H54 (cell line): ENCODE measurements at places on chromosomes 6 and 20.

GRCh38 chr6:75393806-75394205, 99.8 kb downstream of the FILIP1 start:
- DNase-seq = no peak

DNA sequence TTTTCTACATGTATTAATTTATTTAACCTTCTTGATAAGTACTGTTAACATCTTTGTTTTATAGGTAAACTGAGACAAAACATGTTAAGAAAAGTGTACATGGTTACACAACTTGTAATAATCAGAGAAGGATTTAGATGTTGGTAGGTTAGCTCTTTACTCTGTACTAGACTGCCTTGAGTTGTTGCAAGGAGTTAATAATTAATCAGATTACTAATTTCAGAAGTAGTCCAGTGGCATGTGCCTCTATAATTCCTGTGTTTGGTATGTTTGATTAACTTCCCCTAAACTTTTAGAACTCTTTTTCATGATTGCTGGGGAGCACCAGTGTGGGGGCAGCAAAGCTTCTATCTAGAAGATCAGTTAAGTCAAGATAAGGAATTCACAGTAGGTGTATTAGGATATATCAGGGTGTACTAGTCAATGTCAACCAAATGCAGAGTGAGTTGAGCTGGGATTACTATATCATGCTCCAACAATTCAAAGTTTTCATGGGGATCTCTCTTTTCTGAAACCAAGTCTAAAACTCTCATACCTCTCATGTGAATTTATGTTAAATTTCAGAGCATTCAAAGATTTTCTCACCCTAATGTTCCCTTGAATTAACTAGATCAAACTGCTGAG, 129.7 kb upstream of the AHI1 start:
- no peak for DNase-seq

DNA sequence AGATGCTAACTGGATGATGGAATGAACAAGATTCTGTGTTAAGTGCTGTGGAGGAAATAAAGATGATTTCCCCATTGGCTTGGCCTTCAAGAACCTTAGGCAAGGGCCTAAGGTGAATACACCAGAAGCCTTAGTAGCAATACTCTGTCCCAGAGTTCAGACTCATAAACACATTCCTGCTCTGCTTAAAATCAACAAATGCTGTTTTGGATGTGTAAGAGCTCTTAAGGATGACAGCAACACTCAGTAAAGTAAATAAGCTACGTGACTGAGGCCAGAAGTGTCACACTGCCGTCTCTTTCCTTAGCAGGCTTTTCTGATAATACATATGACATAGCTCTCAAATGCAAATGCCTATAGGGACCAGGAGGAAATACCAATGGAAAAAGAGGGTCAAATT, 90.6 kb downstream of the EYA2 start:
- no peak for DNase-seq

DNA sequence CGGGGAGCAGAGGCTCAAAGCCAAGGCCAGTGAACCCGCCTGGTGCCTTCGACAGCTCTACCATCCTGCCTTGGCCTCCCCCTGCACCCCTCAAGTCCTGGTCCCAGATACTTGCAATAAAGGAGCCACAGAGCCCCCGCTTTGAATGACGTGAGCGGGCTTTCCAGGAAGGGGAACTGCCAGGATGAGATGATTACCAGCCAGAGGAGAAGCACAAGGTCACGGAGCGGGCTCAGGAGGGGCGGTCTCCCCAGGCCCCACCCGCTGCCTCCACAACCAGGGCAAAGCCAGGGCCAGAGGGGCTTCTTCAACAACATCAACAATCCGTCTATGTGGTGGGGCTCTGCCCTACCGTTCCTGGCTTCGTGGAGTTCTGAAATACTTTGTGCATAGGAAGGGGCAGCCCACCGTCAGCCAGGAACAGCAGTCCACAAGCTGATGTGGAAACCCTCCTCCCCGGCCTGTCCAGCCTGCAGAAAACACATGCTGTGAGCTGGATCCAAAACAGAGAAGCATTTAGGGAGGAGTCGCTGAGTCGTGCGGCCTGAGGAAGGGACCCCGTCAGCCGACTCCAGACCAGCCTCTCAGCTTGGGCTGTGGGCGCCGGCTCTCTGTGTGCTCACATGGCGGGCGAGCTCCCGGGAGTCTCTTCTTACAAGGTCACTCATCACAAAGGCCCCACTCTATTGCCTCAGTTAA, 392.5 kb downstream of the CDH4 start:
- DNase-seq = no peak

DNA sequence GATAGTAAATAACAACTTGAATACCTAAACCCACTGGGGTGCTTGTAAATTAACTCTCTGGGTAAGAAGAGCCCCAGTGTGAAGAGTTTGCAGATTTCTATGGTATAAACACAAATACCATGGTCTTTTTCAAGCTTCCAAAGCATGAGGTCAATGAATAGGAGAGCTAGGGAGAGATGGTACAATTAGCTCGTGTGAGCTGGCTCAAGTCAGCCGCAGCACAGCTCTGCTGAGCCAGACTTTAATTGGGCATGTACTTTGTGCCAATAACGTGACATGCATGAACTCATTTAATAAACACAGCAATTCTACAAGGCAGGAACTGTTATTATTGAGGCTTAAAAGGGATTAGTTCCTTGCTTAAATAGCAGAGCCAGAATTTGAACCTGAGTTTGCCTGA, 684.2 kb downstream of the KIF16B start:
- no peak for DNase-seq

- no peak for DNase-seq
Measured at GRCh38 chr6:37536491-37537190, 36.9 kb upstream of the CCDC167 start.

DNA sequence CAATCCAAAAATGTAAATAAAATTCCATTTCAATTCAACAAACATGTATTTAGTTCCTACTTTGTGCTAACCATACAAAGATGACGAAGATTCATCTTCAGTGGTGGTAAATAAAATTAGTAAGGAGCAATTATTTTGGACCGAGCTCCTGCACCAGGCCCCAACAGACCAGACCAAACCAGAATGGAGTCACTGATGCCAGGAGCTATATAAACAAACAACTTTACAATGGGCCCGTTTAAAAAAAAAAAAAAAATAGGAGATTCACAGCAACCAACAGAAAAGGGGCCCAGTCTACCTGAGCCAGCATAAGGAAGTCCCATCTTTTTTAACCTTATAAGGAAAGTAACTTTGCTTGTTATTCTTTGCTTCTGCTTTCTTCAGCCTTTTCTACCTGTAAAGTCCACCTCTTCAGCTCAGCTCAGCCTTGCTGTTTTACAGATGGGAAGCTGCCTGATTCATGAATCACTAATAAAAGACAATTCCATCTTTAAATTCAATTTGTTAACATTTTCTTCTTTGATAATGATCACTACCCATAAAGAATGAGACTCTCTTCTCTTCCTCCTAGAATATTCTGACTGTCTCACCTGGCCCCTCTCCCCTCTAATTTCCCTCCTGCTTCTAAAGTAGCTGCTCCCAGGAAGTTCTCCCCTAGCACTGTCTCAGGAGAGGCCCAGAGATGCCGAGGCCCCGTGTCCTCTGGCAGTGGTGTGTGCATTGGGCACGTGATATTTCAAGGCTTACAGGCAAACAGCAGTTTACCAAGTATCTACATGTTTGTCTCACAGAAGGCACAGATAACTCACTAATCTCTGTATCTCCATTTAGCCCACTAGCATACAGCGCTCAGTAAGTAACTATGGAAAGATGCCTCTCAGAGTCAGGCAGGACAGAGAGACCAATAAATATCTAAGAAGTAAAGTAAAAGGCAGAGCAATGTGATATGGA, 8.4 kb downstream of the MBOAT1 start:
- DNase-seq = no peak

DNA sequence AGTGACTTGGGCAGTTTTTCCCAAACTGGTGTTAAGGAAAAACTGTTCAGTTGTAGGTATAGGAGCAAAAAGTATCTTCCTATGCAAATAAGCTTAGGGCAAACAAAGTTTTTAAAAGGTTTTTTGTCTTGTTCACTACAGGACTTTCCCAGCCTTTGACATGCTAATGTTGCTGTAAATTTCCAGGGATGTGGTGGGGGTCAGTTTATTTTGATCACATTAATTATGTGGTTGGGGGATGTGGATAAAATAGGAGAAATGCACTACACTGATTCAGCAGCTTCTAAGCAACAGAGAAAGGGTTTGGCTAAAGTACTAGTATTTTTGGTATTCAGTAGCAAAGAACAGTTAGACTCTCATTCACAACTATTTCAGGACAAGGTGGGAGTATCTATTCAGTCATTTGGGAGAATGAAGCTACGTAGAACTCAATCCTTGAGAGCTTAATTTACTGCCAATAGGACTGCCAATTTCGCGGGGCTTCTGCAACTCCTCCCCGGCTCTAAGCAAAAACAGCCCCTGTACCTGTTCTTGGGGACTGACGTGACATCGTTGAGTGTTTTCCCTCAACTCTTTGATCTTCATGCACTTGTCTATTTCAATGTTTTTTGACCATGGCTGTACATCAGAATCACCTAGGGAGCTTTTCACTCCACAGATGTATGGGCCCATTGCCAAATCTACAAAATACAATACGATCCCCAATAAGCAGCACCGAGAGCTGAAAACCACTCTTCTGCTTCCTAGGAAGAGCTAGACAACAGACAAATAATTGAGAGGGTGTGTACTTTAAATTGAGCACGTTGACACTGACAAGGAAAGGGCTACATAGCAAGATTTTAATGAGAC, 94.8 kb upstream of the NHSL1 start:
- no peak for DNase-seq

DNA sequence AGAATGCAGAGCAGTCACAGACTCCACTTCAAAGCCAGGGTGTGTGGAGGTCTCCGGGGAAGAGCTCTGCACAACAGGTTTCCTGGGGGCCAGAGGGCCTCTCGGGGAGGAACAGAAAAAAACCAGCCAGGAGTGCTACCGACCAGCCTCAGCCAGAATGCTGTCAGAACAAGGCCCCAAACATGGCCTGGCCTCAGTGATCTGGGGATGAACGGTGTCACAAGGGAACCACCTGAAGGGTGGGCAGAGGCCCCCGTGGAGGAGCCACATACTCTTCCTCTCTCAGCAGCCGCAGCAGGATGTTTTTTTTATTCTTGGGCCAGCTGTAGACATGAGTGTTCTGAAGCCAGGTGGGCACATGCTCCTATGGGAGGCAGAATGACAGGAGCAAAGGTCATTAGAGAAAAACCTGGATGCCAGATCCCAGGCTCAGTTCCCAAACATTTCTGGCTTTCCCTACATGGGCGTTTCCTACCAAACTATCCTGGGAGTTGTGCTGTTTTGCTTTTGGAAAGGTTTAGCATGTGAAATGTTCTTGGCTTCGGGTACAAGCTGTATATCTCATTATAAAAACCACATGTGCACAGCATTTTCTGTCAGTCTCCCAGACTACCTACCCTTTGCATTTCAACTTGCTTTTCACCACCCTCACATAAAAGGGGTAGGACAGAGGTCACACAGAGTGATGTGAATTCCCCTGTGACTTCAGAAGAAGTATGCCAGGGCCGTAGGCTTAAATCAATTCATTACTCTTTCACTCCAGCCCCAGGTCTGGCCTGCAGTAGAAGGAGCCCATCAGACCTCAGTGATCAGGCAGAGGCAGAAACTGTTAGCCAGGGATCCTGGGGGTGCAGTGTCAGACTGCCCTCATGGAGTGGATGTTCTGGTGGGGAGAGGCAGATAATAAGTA, 46.2 kb downstream of the TRAF3IP2 start:
- DNase-seq = no peak

GRCh38 chr6:38937839-38938613, 110.6 kb upstream of the GLP1R start:
- no peak for DNase-seq

GRCh38 chr6:148521158-148521557, 178.5 kb downstream of the SASH1 start:
- no peak for DNase-seq

DNA sequence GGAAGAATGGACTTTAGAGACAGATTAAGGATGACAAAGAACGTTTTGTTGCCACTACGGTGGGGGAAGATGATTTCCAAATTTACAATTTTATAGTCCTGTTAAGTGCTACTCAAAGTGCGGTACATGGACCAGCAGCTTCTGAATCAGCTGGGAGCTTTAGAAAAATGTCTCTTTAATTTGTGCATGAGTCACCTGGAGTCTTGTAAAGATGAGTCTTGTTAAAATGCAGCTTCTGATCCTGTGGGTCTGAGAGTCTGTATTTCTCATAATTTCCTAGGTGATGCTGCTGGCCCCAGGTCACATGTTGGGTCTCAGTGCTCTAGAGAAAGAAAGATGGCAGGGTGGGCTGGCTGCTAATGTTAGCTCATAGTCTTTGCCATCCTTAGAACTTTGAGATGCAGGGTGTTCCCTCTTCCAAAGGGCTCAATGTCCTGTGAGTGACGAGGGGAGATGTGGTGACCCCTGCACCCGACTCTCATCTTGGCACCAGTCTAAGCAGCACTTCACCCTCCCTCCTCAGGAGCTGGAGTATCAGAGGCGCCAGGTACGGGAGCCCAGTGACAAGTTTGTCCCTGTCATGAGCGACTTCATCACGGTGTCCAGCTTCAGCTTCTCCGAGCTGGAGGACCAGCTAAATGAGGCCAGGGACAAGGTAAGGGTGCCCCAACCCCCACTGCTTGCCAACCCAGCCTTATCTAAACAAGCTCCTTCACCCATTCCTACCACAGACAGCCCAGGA, 34.5 kb downstream of the MOCS1 start:
- no peak for DNase-seq

GRCh38 chr6:161136655-161137054, 137.2 kb downstream of the AGPAT4 start:
- DNase-seq = no peak

DNA sequence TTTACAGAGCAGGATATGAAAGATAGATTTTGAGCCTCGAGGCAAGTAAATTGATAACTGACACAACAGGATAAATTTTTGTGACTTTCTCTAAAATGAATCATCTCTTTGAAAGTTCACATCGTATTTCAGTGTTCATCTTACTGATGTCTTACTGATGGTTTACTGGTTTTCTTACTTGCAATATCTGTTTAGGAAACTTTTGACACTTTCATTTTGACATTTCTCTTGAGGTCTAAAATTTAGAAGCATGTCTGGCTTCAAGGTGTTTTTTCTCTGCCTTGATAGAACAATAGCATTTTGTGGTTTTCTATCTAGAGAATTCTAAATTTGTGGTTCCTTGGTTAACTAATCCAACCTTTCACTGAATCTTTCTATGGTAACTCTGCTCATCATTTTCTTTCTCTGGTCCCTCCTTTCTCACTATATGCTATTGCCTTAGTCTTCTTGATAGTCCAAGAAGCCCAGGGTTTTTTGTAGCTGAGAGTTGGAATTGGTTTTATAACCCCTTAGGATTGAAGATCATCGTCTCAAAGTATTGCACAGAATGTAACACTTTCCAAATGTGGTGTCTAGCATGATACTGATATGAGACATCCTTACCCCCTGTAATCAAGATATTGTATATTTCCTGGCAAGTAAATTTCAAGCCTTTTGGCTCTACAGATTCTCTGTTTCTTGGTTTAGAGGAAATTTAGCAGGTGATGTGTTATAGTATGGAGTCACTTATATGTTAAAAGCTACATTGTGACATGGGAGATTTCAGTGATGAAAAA, 98.7 kb downstream of the RNF144B start:
- no peak for DNase-seq
